A549 treated with CORT108297 at 1 μM for 4 hours (cell line): ENCODE measurements at places on chromosomes 11 and 22. TPM values are rescaled to one million over a fixed set of nuclear protein-coding genes. Genes with fewer than 3 reads are reported as not detected.

Gene C22orf31
- not detected in 5 replicates for total RNA-seq

Gene OR52I2
- not detected in 5 replicates for total RNA-seq

Gene UBE2L3
- total RNA-seq, result 61.4 to 75.2 TPM (median 63.1 TPM) in 5 replicates

Gene CENPM
- total RNA-seq, result 26.5 to 45.1 TPM (median 39.3 TPM) in 5 replicates

Gene MB
- total RNA-seq, result 6.7 to 8.9 TPM (median 7.7 TPM) in 5 replicates
